Activated CD4-positive, alpha-beta T cell treated with anti-CD3 and anti-CD28 coated beads, Interleukin-2, amount 50 U/mL, for 48 hours (primary cell): ENCODE measurements at places on chromosomes 1 and 21.

GRCh38 chr1:156706657-156707416, 1.5 kb upstream of the CRABP2 start:
- no peak for DNase-seq

GRCh38 chr1:90731382-90732050, 14.4 kb upstream of the BARHL2 start:
- DNase-seq: no peak

DNA sequence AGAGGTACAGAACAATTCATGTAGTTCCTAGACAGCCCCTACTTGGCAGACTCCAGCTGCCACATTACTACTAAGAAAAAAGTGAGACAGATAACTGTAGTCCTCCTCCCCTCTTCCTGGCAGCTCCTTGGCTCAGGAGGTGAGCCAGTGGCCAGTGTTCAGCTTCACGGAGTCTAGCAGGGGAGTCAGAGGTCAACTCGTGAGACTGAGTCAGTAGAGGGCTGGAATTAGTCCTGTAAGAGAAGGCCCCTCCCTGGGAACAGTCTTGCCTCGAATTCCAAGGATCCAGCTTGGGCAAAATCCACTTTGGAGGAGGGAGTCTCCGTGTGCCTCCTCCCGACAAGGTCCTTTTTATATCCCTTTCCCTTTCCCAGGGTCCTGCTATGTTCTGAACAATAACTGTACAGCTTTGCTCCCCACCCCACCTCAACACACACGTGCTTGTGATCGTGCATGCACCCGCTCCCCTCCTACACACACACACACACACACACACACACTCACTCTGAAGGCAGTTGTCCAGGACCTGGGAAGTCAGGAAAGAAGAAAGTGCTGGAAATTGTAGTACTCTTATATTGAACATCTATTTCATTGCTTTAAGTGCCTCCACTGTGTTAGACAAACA, 22.5 kb upstream of the SLC27A3 start:
- no peak for DNase-seq

- no peak for DNase-seq
Measured at GRCh38 chr1:170939476-170939875, 4.1 kb downstream of the MROH9 start.

DNA sequence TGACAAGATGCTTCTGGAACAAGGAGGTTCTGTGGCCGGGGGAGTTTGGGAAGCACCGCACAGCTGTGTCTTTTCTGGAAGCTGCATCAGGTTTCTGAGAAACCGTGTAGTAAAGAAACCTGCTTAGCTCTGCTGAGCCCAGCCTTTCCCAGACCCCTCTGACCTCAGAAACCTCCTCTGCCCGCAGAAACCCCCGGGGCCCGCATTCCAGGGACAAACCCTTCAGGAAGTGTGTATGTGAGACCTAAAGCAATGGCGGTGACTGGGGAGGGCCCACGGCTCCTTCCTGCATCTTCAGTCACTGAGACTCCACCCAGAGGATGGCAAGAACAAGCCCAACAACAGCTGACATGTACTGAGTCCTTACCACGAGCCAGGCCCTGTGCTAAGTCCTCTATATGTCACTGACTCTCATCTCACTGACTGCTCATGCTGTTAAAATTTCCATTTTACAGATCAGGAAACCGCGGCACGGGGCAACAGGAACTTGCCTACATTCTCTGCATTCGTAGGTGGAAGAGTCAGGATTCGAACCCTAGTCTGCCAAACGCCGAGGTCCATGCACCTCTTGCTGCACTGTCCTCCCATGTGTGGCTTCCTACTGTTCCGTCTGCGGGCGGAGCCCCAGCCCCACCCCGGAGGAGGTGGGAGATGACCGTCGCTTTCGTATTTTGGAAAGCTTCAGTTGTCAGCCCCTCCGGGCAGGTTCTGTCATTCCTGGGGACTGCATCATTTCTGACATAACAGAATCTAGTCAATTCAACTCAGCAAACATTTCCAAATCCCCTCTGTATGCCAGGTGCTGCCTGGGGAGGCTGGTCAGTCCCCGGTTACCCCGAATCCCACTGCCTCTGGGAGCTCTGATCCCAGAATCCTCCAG, 73.3 kb upstream of the KLHDC7A start:
- no peak for DNase-seq

DNA sequence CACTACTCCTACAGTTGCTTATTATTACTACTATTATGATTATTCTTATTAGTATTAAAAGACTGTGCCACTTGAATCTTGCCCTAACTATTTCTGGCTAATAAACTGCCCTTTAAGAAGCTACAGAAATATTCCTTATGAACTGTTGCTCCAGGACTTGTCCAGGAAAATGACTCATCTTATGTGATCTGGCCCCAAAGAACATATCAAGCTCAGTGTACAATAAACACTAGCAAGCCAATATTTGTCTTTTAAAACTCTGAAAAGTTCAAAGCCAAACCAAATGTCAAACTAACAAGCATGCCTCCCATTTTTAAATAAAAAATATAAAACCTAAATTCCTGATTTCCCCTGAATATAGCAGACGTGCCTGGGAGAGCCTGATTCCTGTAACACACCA, 88.7 kb upstream of the SIM2 start:
- DNase-seq: no peak
